ENCODE measurements at places on chromosomes 6 and 20.

DNA sequence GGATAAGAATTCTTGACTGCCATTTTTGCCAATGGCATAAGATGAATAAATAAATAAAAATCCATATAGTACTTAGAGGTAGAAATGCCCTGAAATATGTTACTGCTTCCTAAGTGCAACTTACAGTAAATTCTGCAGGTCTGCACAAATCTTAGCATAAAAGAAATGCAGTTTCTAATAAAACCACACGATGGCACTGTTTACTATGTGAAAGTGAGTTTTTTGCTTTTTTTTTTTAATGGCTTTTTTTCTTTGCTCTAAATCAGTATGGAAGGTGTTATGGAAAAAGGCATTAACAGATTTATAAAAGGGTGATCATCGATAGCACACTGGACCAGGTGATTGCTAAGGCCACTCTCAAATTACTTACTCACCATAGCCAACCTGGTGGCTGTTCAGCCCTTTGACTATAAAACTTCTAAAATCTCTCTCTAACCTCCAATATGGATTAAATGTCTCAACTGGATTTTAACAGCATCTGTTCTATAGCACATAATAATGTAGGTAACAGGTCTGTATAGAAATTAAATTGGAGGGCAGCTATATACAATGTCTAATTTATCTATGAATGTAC, 45.8 kb downstream of the AHI1 start:
- DNase-seq: no peak

- DNase-seq: no peak
These were observed 18.3 kb downstream of the CPNE5 start for GRCh38 chr6:36820700-36821580.

- DNase-seq: no peak
These were observed 78.7 kb upstream of the MYL9 start for GRCh38 chr20:36462440-36463211.

GRCh38 chr20:15708984-15709598, 864.2 kb downstream of the KIF16B start:
- no peak for DNase-seq

- DNase-seq: no peak
These were observed 68.0 kb upstream of the QKI start for GRCh38 chr6:163346497-163346961.
